Sigmoid colon (tissue), 7 donors: ENCODE measurements at places on chromosomes 1 and 21. TPM values are rescaled to one million over a fixed set of nuclear protein-coding genes. Genes with fewer than 3 reads are reported as not detected.

GRCh38 chr1:225881081-225881958 is 860 bp downstream of the TMEM63A start:
- DNase-seq: peak; percentile 80
- H3K4me3 ChIP-seq: peak overlapping the region; percentile 92

GRCh38 chr1:235074523-235075047 is 54.1 kb downstream of the TOMM20 start:
- H3K4me1 ChIP-seq: peaks cover 42% of the 10 kb centered on the region
- DNase-seq: peak; percentile 77
- peak overlapping the region; percentile 85 for H3K27ac ChIP-seq
- H3K36me3 ChIP-seq: no peaks in the 10 kb centered on the region
- no peaks in the 10 kb centered on the region for H3K27me3 ChIP-seq

GRCh38 chr1:206041640-206042039 is 11.3 kb upstream of the RHEX start:
- H3K4me1 ChIP-seq: no peaks in the 10 kb centered on the region
- no peaks in the 10 kb centered on the region for H3K27me3 ChIP-seq
- DNase-seq: no peak
- no peak overlapping the region for H3K27ac ChIP-seq
- no peak overlapping the region for H3K4me3 ChIP-seq

- H3K36me3 ChIP-seq: no peaks in the 10 kb centered on the region
- no peaks in the 10 kb centered on the region for H3K27me3 ChIP-seq
- peaks cover 14% of the 10 kb centered on the region for H3K4me1 ChIP-seq
Observed at GRCh38 chr1:240424740-240425464, 187.1 kb downstream of the GREM2 start.

DMRTA2 gene
- not detected for total RNA-seq

MNDA gene
- total RNA-seq: 1.9 TPM

RGS8 gene
- total RNA-seq: not detected

ITLN2 gene
- total RNA-seq: not detected

DNA sequence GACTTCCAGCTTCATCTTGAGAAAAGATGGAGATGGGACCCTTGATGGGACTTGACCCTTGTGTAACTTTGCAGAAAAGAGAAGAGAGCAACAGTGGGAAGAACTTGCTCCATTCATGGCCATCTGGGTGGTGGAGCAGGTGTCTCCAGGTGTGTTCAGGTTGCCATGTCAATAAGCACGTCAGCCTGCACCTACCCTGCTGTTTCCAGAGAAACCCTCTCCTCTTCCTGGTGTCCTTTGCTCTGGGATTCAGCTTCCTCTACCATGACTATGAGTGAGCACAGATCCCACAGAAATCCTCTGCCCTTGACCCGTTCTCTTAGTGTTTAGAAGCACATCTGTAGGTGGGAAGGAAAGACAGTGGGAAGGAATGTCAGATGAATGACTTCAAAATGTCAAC is 21.8 kb upstream of the OTUD3 start:
- H3K36me3 ChIP-seq: no peaks in the 10 kb centered on the region
- H3K4me1 ChIP-seq: no peaks in the 10 kb centered on the region
- no peak for DNase-seq
- H3K4me3 ChIP-seq: no peak overlapping the region
- no peak overlapping the region for H3K27ac ChIP-seq

TLR5 gene
- total RNA-seq: 10.2 TPM

MTHFR gene
- total RNA-seq: 31.6 TPM

GRCh38 chr1:236904892-236905741 is 99.1 kb downstream of the MT1HL1 start:
- no peaks in the 10 kb centered on the region for H3K36me3 ChIP-seq
- H3K27me3 ChIP-seq: no peaks in the 10 kb centered on the region
- no peaks in the 10 kb centered on the region for H3K4me1 ChIP-seq
- no peak overlapping the region for H3K4me3 ChIP-seq
- DNase-seq: no peak

DNA sequence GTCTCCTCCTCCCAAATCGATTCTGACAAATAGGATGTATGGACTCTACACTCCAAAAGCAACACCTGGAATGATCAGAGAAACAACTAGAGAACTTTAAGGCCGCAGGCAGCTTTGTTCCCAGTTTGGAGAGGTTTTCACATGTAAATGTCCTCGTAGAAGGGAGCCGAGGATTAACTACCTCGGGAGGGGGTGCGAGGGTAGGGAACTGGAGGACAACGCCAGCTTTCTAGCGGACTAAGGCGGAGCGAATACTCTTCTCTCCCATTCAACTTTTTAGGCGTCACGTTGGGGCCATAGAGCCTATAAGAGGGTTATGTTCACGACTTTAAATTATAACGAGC is 1.2 kb downstream of the SCAF4 start:
- H3K27me3 ChIP-seq: no peaks in the 10 kb centered on the region
- H3K27ac ChIP-seq: peak overlapping the region; percentile 99
- H3K36me3 ChIP-seq: no peaks in the 10 kb centered on the region
- H3K4me3 ChIP-seq: peak overlapping the region; percentile 99
- H3K4me1 ChIP-seq: peaks cover 3% of the 10 kb centered on the region

DNA sequence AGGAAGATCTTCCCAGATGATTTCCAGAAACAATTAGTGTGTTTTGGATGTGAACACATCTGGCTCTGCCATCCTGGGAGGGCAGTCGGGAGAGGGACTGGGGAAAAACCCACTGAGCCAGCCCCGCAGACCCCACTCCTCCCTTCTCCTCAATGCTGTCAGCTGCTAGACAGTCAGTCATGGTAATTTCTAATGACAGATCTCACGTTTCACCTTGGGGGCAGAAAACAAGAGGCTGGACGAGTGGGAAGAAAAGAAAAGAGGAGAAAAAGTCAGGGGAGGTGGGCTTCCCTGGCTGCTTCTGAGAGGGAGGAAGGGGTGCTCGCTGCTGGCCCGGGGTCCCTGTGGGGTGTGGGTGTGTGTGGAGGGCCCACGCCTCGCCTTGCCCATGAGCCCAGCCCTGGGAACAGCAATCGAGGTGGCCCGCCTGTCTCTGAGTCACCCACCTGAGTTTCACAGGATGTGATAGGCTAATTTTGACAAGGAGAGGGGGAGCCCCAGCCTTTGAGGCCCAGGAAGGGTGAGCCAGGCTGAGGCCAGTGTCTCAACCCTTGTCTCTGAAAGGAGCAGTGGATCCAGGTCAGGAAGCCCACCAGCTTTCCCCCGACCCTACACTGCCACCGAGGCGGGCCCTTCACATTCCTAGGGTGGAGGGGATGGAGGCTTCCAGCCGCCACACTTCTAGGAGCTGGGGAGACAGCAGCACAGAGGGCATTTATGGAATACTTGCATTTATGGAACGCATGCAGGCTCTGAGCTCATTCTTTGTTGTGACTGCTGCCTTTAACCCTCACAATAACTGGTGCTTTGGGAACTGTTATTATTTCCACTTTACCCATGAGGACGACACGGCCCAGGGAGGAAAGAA is 49.1 kb upstream of the IFNLR1 start:
- H3K36me3 ChIP-seq: no peaks in the 10 kb centered on the region
- peaks cover 7% of the 10 kb centered on the region for H3K4me1 ChIP-seq
- DNase-seq: no peak
- H3K27ac ChIP-seq: no peak overlapping the region
- H3K27me3 ChIP-seq: no peaks in the 10 kb centered on the region

KCNK2 gene
- 0.68 TPM for total RNA-seq

DNA sequence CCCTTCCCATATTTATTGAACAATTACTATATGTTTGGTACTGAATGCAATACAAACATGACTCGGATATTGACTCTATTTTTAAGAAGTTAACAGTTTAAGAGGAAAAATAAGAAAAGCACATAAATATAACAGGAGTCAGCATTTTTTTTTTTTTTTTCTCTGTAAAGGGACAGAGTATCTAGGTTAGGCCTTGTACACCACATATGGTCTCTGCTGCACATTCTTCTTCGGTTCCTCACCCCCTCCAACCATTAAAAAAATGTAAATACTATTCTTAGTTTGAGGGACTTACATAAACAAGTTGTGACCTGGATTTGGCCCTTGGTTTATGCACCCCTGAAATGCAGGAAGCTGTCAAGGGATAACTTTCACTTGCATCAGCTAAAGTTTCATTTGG is 40.4 kb downstream of the PHC2 start:
- H3K4me1 ChIP-seq: peaks cover 61% of the 10 kb centered on the region
- H3K27ac ChIP-seq: peak overlapping the region; percentile 29

- no peak overlapping the region for H3K27ac ChIP-seq
- peaks cover 12% of the 10 kb centered on the region for H3K36me3 ChIP-seq
- H3K27me3 ChIP-seq: peaks cover 7% of the 10 kb centered on the region
Observed at GRCh38 chr1:1291548-1292441, 11.6 kb downstream of the SCNN1D start.

DNA sequence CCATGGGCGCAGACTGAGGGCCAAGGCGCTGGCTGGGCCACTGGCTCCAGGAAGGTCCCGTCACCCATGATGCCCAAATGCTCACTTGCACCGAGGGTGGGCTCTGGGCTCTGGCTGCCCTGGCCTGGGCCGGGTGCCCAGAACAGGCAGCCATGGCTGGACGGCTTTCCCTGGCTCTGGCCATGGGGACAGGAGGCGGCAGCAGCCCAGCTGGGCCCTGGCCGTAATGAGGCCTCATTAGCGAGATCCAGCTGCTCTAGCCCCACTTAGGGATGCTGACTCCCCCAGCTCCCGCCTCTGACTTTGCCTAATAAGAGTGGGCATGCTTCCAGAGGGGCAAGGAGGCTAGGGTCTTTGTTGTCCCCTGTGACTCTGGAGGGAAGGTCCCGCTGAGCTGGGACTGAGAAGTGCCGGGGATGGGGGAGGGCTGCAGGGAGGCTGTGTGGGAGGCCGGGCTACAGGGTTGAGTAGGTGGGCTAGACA is 11.8 kb downstream of the SLC6A9 start:
- DNase-seq: no peak
- no peak overlapping the region for H3K27ac ChIP-seq
- H3K36me3 ChIP-seq: no peaks in the 10 kb centered on the region
- no peaks in the 10 kb centered on the region for H3K4me1 ChIP-seq
- no peaks in the 10 kb centered on the region for H3K27me3 ChIP-seq

GRCh38 chr1:36328713-36329112 is 5.3 kb upstream of the EVA1B start:
- no peak overlapping the region for H3K4me3 ChIP-seq
- no peak for DNase-seq
- no peaks in the 10 kb centered on the region for H3K27me3 ChIP-seq
- peaks cover 9% of the 10 kb centered on the region for H3K4me1 ChIP-seq
- no peaks in the 10 kb centered on the region for H3K36me3 ChIP-seq

GRCh38 chr1:198465201-198466144 is 75.0 kb downstream of the ATP6V1G3 start:
- no peak overlapping the region for H3K27ac ChIP-seq
- no peak for DNase-seq
- no peaks in the 10 kb centered on the region for H3K36me3 ChIP-seq
- H3K27me3 ChIP-seq: no peaks in the 10 kb centered on the region
- H3K4me3 ChIP-seq: no peak overlapping the region

DNA sequence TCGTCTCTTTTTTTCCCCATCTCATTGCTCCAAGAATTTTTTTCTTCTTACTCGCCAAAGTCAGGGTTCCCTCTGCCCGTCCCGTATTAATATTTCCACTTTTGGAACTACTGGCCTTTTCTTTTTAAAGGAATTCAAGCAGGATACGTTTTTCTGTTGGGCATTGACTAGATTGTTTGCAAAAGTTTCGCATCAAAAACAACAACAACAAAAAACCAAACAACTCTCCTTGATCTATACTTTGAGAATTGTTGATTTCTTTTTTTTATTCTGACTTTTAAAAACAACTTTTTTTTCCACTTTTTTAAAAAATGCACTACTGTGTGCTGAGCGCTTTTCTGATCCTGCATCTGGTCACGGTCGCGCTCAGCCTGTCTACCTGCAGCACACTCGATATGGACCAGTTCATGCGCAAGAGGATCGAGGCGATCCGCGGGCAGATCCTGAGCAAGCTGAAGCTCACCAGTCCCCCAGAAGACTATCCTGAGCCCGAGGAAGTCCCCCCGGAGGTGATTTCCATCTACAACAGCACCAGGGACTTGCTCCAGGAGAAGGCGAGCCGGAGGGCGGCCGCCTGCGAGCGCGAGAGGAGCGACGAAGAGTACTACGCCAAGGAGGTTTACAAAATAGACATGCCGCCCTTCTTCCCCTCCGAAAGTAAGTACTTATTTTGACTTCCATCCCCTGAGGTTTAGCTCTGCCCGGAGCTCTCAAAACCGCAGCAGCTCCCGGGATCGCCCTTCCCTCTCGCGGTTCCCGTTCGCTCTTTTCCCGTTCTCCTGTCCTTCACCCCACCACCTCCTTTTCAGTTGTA is 1.5 kb downstream of the TGFB2 start:
- H3K4me1 ChIP-seq: peaks cover 41% of the 10 kb centered on the region
- peak overlapping the region; percentile 91 for H3K27ac ChIP-seq
- H3K4me3 ChIP-seq: peak overlapping the region; percentile 78
- H3K27me3 ChIP-seq: no peaks in the 10 kb centered on the region

- H3K4me3 ChIP-seq: no peak overlapping the region
- no peak overlapping the region for H3K27ac ChIP-seq
- peaks cover 20% of the 10 kb centered on the region for H3K36me3 ChIP-seq
- DNase-seq: no peak
- no peaks in the 10 kb centered on the region for H3K27me3 ChIP-seq
Observed at GRCh38 chr1:32077451-32077850, 4.7 kb downstream of the TMEM39B start.

DNA sequence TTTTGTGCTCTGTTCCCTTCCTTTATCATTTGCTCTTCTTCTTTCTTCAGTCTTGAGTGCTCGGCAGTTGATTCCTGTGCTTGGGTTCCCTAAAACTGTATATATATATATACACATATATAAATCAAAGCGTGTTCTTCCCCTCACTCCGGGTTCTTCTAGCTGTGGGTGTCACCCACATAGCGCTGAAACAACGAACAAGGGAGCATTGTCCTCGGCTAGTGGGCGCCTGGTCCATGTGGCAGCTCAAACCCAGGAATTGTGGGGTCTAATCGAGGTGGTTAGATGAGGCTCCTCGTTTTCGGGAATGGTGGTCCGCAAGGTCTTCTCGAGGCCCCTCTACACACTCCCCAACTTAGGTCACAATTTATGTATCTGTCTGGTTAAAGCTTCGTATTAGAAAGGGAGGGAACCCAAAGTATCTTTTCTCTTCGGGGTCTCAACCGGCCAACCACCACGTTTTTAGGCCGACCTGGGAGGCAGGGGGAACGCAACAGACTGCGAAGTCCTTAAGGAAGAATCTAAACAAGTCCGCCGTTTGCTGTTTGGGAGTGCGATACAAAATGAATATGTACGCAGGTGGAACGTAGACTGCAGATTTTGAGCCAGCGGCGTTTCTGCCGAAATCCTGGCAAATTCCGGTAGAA is 504 bp upstream of the SDHC start:
- peaks cover 15% of the 10 kb centered on the region for H3K4me1 ChIP-seq
- DNase-seq: no peak
- no peaks in the 10 kb centered on the region for H3K27me3 ChIP-seq
- H3K27ac ChIP-seq: peak overlapping the region; percentile 92
